ENCODE measurements at places on chromosomes 4 and X. TPM values are rescaled to one million over a fixed set of nuclear protein-coding genes. Genes with fewer than 3 reads are reported as not detected.
A peak's percentile ranks its signal among the peaks of the same experiment; 100 is the strongest.

Gene MAGED4
- polyA plus RNA-seq, result 10.2 TPM

Gene EMCN
- polyA plus RNA-seq, result not detected

Gene PNMA5
- polyA plus RNA-seq, result not detected

Gene GAB3
- polyA plus RNA-seq, result 4.0 TPM

Gene CTAG2
- not detected for polyA plus RNA-seq

Gene CAMK2D
- 79.5 TPM for polyA plus RNA-seq

Gene UGT8
- 9.7 TPM for polyA plus RNA-seq

Gene WAS
- polyA plus RNA-seq, result 27.8 TPM

DNA sequence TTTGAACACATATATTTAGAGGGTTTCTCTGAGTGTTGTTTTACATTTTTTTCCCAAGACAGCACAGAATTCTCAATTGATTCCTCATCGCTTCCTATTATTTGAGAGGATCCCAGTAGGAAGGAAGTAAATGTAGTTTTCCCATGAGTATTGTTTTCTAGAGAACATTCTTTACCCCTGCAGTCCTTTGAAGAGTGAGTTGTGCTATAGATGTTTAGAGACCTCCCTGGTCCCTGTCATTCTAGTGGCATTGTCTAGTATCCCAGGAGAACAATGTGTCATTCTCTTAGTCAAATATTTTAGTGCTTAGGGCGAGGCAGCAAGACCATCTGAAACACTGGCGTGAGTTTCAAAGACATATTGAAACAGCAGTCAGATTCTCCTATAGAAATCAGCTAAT, 32.5 kb downstream of the SORBS2 start:
- H3K4me3 ChIP-seq, result no peak overlapping the region
- H3K27me3 ChIP-seq, result peaks cover 14% of the 10 kb centered on the region
- no peaks in the 10 kb centered on the region for H3K4me1 ChIP-seq
- no peak overlapping the region for H3K27ac ChIP-seq

GRCh38 chrX:123358457-123358856, 174.4 kb downstream of the GRIA3 start:
- H3K36me3 ChIP-seq, result no peaks in the 10 kb centered on the region
- no peak for DNase-seq
- H3K4me1 ChIP-seq, result no peaks in the 10 kb centered on the region
- H3K27ac ChIP-seq, result no peak overlapping the region
- H3K4me3 ChIP-seq, result no peak overlapping the region

GRCh38 chr4:24794916-24795665, at the start of gene SOD3:
SOD3 (plus strand) TSS chr4:24795573; CDS start chr4:24799522, 3,949 bp downstream.
- no peaks in the 10 kb centered on the region for H3K4me1 ChIP-seq
- no peak within 1 kb of the TSS for H3K27ac ChIP-seq
- DNase-seq, result no peak
- no peaks in the 10 kb centered on the region for H3K36me3 ChIP-seq

- H3K36me3 ChIP-seq, result no peaks in the 10 kb centered on the region
- H3K4me3 ChIP-seq, result no peak overlapping the region
- no peak for DNase-seq
- H3K27me3 ChIP-seq, result no peaks in the 10 kb centered on the region
Measured at GRCh38 chrX:48590203-48591103, 6.8 kb upstream of the WDR13 start.

- DNase-seq, result no peak
- H3K4me3 ChIP-seq, result no peak overlapping the region
- H3K36me3 ChIP-seq, result no peaks in the 10 kb centered on the region
- H3K4me1 ChIP-seq, result no peaks in the 10 kb centered on the region
- no peak overlapping the region for H3K27ac ChIP-seq
Measured at GRCh38 chr4:169045862-169046584, 36.0 kb upstream of the CBR4 start.

DNA sequence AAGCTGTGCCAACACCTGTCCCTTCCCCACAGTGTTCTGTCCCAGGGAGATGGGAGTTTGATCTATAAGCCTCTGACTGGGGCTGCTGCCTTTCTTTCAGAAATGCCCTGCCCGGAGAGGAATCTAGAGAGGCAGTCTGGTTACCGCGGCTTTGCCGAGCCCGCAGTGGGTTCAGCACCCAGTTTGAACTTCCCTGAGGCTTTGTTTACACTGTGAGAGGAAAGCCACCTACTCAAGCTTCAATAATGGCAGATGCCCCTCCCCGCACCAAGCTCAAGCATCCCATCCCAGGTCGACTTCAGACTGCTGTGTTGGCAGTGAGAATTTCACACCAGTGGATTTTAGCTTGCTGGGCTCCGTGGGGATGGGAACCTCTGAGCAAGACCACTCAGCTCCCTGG, 33.3 kb upstream of the ARSJ start:
- DNase-seq, result no peak
- no peak overlapping the region for H3K27ac ChIP-seq
- H3K27me3 ChIP-seq, result peaks cover 18% of the 10 kb centered on the region
- H3K4me1 ChIP-seq, result no peaks in the 10 kb centered on the region

- H3K27me3 ChIP-seq, result no peaks in the 10 kb centered on the region
- DNase-seq, result no peak
- peaks cover 6% of the 10 kb centered on the region for H3K36me3 ChIP-seq
- H3K4me1 ChIP-seq, result peaks cover 50% of the 10 kb centered on the region
- no peak overlapping the region for H3K27ac ChIP-seq
- no peak overlapping the region for H3K4me3 ChIP-seq
Measured at GRCh38 chr4:128832243-128832625, 22.7 kb downstream of the JADE1 start.

- H3K27me3 ChIP-seq, result no peaks in the 10 kb centered on the region
- no peaks in the 10 kb centered on the region for H3K36me3 ChIP-seq
- H3K27ac ChIP-seq, result peak overlapping the region; percentile 79
- H3K4me3 ChIP-seq, result no peak overlapping the region
- DNase-seq, result no peak
- peaks cover 63% of the 10 kb centered on the region for H3K4me1 ChIP-seq
Measured at GRCh38 chr4:2572866-2573265, 36.4 kb downstream of the FAM193A start.

DNA sequence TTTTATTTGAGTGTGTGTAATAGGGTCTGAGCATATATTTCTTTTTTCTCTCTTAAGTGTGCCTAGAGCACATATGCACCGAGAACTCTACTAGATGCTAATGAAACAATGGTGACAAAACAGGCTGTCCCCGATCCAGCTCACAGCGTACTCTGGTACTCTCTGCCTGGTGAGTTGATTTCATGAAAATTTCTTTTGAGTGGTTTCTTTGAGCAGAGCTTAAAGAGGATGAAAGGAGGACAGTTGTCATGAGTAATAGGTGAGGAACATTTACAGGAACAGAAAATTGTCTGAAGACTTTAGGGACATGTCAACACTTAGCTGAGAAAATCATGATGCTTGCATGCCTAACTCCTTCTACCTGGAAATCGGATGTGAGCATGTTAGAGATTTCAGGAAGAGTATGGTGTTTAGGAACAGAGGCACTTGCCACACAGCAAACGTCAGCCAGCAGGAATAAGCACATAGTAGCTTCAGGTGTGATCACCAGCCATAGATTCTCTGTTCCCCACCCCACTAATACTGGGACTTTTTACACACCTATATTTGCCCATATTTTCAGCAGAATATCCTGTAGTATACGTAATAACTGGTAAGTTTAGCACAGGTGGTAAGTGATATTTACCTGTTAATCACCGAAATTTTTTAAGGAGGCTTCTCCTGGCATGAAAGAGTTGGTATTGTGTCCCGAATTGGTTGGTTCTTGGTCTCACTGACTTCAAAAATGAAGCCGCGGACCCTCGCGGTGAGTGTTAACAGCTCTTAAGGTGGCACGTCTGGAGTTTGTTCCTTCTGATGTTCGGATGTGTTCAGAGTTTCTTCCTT, 111.1 kb downstream of the ZNF330 start:
- peaks cover 4% of the 10 kb centered on the region for H3K4me1 ChIP-seq
- H3K27ac ChIP-seq, result no peak overlapping the region
- no peak overlapping the region for H3K4me3 ChIP-seq
- H3K27me3 ChIP-seq, result peaks cover 29% of the 10 kb centered on the region

GRCh38 chr4:101175896-101176676, 171.2 kb downstream of the PPP3CA start:
- H3K4me3 ChIP-seq, result no peak overlapping the region
- H3K27me3 ChIP-seq, result no peaks in the 10 kb centered on the region
- H3K36me3 ChIP-seq, result no peaks in the 10 kb centered on the region
- peak overlapping the region; percentile 67 for H3K27ac ChIP-seq
- H3K4me1 ChIP-seq, result peaks cover 29% of the 10 kb centered on the region
- no peak for DNase-seq

- no peaks in the 10 kb centered on the region for H3K4me1 ChIP-seq
- H3K27me3 ChIP-seq, result peaks cover 7% of the 10 kb centered on the region
- H3K4me3 ChIP-seq, result no peak overlapping the region
Measured at GRCh38 chrX:46209768-46210167, 335.5 kb downstream of the ZNF674 start.

- no peak overlapping the region for H3K27ac ChIP-seq
- no peak for DNase-seq
- H3K4me3 ChIP-seq, result no peak overlapping the region
- H3K27me3 ChIP-seq, result no peaks in the 10 kb centered on the region
- no peaks in the 10 kb centered on the region for H3K36me3 ChIP-seq
- no peaks in the 10 kb centered on the region for H3K4me1 ChIP-seq
Measured at GRCh38 chr4:180449395-180449956, 1793.7 kb upstream of the TENM3 start.

GRCh38 chr4:122313006-122313646, 65.7 kb upstream of the ADAD1 start:
- no peak overlapping the region for H3K4me3 ChIP-seq
- H3K4me1 ChIP-seq, result no peaks in the 10 kb centered on the region
- H3K36me3 ChIP-seq, result peaks cover 7% of the 10 kb centered on the region
- no peaks in the 10 kb centered on the region for H3K27me3 ChIP-seq
- H3K27ac ChIP-seq, result no peak overlapping the region
- DNase-seq, result no peak

GRCh38 chr4:110025718-110026117, 113.0 kb downstream of the EGF start:
- no peak overlapping the region for H3K27ac ChIP-seq
- no peaks in the 10 kb centered on the region for H3K4me1 ChIP-seq
- H3K36me3 ChIP-seq, result no peaks in the 10 kb centered on the region

DNA sequence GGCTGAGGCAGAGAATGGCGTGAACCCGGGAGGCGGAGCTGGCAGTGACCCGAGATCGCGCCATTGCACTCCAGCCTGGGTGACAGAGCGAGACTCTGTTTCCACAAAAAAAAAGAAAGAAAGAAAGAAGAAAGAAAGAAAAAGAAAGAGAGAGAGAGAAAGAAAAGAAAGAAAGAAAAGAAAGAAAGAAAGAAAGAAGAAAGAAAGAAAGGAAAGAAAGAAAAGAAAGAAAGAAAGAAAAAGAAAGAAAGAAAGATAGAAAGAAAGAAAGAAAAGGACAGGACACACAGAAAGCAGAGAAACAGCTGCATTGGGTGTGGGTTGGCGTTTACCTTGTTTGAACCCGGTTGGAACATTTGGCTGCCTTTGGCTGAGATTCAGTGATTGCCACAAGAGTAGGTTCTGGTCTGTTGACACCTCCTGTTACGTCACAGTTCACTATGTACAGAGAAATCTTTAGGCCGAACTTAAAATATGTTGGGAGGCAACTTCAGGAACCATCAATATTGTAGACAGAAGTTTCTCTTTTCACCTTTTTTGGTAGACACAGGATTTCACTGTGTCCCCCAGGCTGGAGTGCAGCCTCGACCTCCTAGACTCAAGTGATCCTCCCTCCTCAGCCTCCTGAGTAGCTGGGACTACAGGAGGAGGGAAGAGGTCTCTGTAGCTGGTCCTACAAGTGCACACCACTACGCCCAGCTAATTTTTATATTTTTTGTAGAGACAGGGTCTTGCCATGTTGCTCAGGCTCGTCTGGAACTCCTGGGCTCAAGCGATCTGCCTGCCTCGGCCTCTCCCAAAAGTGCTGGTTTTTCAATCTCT, 16.3 kb upstream of the PLCXD1 start:
- DNase-seq, result no peak
- no peak overlapping the region for H3K27ac ChIP-seq
- H3K27me3 ChIP-seq, result no peaks in the 10 kb centered on the region
- no peaks in the 10 kb centered on the region for H3K4me1 ChIP-seq
- no peaks in the 10 kb centered on the region for H3K36me3 ChIP-seq
- no peak overlapping the region for H3K4me3 ChIP-seq

Measured in naive B cell (primary cell).